NCI-H1105 (cell line): ENCODE measurements at places on chromosomes 7 and 10.

- no peak for DNase-seq
Observed at GRCh38 chr10:60288256-60288655, 101.4 kb downstream of the ANK3 start.

DNA sequence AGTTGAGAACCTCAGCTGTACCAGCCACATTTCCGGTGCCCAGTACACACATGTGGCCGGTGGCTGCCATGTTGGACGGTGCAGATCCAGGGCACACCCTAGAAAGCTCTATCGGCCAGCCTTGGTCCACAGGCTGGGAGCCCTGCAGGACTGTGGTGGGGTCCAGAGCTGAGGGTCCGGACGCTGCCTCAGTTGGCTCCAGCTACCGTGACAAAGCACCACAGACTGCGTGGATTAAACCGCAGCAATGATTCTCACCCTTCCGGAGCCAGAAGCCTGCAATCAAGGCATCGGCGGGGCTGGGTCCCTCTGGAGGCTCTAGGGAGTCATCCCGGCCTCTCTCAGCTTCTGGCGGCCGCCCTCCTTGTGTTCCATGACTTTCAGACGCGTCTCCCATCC is 50.1 kb downstream of the PDGFA start:
- DNase-seq = no peak

GRCh38 chr7:5541087-5541992 is 117.7 kb upstream of the TNRC18 start:
- no peak for DNase-seq

DNA sequence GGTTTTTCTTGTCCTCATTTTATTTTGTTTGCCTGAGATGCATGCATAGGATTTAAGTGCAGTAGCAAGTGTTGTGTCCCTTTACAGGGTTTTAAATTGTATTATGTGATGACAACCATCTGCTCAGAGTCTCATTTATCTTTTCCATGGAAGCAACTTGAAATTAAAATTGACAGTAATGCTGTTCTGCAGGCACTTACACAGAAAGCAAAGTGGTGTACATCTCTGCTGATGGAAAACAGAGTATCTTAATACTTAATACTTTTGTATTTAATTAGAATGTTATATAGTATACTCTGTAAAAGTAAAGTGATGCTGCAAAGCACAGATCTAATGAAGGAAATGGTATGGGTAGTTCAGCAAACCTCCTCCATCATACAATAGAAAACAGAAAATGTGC is 482.9 kb downstream of the POM121L12 start:
- DNase-seq = no peak

GRCh38 chr7:70415179-70415972 is 716.6 kb upstream of the GALNT17 start:
- DNase-seq = no peak

DNA sequence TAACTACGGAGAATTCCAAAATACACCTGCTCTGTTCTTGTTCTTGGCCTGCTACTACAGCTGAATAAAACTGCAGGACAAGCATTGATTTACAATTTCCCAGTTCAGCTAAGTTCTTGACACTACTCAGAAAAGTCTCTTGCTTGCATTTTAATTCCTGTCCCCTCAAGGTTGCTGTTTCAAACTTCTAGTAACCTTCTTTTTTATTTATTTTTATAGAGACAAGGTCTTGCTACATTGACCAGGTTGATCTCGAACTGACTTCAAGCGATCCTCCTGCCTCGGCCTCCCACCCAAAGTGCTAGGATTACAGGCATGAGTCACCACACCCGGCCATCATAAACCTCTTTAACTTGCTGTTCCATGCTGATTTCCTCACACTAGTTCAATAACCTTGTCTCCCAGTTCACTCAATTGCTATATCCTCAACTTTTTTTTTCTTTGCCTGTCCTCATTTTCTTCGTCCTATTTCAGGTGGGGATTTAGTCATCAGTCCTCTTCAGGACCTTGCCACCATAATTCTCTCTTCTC is 79.9 kb downstream of the ARHGAP21 start:
- DNase-seq = no peak

DNA sequence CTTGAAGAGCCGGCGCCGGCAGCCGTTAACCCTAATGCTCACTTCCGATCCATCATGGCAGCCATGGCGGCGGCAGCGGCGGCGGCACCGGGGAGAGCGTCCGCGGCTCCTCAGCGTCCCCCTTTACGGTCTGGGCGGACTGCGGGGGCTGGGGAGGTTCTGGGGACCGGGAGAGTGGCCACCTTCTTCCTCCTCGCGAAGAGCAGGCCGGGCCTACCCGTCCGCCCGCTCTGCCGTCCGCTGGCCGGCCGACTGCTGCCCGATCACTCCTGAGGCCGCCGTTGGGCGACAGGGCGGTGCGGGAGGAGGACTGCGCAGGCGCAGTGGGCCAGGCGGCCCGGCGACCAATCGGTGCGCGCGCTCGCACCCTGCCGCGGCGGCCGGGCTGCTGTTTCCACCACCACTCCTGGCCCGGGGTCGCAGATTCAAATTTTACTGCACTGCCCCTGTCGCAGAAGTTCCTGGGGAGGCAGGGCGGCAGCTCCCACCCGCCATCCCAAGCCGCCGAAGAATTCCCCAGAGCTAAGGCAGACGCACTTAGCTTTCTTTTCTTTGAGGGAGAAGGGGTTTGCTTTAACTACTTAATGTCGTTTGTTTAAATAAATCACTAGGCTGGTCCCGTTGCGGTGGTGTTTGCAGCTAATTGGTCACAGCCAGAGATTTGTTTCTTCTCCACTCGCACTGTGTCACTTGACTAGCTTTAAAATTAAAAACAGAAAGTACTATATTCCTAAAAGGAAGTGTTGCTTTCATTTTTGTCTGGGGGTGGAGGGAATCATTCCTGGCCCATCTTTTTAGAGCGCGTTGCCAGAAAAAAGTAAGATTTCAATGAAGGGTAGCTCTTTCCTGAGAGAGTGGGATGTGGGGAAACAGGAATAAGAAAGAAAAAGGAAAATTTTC is at the start of gene KIF5B:
Gene KIF5B, minus strand, starts transcription at position 290 of the 900 bp plus-strand sequence. CDS start 452 bp downstream, outside the sequence.
- peak; percentile 59 for DNase-seq

- DNase-seq = no peak
Observed at GRCh38 chr7:84800846-84801245, 386.0 kb downstream of the SEMA3D start.

DNA sequence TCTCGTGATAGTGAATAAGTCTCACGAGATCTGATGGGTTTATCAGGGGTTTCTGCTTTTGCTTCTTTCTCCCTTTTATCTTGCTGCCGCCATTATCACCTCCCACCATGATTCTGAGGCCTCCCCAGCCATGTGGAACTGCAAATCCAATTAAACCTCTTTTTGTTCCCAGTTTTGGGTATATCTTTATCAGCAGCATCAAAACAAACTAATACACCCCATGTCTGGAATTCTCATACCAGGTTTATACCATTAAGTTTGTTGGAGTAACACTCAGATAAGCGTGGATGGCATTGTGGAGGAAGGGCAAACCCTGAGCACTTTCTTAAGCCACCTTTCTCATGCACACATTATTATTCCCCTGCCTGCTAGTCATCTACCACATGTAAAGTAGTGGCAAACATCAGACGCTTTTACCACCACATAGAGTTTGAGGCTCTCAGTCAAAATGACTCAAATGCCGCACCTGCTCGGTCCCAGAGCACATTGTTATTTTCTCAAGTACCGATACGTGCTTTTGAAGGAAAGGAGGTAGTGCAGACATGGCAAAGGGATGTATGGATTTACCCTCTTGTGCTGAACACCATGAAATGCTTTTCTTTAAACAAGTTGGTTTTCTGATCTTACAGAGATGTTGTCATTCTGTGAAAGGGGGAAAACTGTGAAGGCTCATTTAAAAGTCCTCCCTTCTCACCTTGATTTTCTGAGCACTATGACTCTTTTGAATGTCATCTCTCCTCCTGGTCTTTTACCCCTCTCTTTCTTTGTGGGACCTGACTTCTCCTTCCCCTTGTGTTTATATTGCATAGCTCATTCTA is 429.7 kb downstream of the EXOC4 start:
- no peak for DNase-seq

GRCh38 chr7:101153969-101154692 is at the start of gene AP1S1:
AP1S1 (plus strand) TSS chr7:101154476; CDS start chr7:101154515, 39 bp downstream.
- DNase-seq = peak; percentile 98

GRCh38 chr7:148813890-148814289 is 70.2 kb downstream of the EZH2 start:
- no peak for DNase-seq

- no peak for DNase-seq
Observed at GRCh38 chr7:36078816-36079360, 74.2 kb upstream of the EEPD1 start.

DNA sequence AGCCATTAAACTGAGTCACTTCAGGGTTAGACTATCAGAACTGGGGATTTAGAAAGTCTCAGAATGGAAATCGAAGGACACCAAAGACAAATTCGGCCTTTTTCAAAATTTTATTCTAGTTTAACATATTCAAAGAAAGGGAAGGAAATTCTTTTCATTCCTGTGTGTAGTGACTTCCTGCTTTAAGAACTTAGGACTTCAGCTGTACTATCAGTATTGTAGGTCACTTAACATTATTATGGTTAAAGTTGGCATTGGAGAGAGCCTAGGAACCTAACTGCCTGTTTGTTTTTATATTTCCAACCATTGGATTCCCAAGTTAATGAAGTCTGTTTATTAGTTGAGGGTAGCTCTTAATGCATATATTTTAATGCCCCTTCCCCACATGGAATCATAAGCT is 63.7 kb downstream of the PTEN start:
- no peak for DNase-seq

GRCh38 chr7:84248267-84248666 is 53.7 kb upstream of the SEMA3A start:
- DNase-seq = no peak

GRCh38 chr10:103231047-103231551 is 14.6 kb upstream of the RPEL1 start:
- no peak for DNase-seq

DNA sequence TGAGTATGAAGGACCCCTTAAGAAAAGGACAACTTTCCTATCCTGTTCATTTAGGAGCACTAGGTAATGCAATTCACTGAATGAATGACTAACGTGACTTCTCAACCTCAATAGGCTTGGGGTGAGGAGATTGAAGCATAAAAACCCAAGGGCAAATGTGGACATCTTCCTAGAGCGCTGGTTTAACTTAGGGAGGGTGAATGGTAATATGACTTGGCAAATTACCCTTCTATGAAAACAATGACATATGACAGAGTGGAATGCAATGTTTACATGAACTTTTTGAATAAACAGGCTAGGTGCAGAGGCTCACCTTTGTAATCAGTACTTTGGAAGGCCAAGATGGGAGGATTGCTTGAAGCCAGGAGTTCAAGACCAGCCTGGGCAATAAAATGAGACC is 83.9 kb upstream of the ANK3 start:
- DNase-seq = no peak

DNA sequence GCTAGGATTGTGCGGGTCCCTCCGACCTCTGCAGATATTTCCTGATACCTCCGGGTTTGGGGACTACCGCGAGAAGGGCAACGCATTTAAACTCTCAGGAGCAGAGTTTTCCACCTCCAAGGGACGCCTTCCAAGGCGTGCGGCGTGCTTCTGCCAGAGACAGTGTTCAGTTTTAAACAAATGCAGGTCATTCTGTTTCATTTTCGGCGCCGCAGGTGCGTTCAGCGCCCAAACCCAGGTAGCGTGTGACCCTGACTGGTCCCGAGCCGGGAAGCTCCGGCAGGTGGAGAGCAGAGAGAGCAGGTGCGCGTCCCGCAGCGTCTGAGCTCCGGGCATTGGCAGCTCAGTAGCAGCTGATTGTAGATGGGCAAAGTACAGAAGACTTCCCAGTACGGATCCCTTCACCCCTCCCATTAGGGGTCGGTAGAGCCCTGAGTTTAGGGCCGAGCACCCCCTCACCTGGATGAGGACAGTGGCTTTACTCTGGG is 1.4 kb upstream of the CYP26A1 start:
- DNase-seq = no peak

DNA sequence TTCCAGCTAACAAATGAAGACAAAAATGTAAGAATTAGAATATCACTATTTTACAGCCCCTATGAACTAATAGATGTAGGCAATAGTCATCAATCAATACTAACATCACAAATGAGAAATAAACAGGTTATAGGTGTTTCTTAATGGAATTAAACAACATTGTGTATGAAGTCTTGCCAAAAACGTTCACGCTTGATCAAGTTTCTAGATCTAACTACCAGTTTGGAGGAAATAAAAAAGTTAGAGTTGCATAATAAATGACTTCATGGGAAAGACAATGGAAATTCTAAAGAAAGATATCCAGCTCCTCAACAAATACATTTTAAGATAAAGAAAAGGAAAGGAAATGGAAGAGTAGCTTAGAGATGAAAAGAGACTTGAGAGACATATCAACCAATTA is 19.7 kb downstream of the TAC1 start:
- no peak for DNase-seq

DNA sequence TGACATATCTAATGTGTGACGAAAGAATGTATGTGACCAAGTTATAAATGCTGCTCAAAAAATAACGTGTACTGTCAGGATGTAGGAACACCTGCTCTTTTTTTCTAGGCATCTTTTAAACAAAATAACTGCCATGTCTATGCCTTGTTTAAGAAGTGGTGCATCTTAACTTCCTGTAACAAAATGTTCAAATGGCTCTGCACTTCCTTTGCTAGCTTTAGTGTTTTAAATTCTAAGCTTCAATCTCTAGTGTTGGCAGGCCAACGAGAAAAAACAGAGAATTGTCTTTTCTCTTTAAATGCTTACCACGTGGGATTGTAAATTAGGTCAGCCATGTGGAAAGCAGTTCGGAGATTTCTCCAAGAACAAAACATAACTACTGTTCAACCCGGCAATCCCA is 14.6 kb upstream of the PDSS1 start:
- DNase-seq = no peak

GRCh38 chr10:131253931-131254858 is 57.3 kb downstream of the TCERG1L start:
- DNase-seq = no peak

DNA sequence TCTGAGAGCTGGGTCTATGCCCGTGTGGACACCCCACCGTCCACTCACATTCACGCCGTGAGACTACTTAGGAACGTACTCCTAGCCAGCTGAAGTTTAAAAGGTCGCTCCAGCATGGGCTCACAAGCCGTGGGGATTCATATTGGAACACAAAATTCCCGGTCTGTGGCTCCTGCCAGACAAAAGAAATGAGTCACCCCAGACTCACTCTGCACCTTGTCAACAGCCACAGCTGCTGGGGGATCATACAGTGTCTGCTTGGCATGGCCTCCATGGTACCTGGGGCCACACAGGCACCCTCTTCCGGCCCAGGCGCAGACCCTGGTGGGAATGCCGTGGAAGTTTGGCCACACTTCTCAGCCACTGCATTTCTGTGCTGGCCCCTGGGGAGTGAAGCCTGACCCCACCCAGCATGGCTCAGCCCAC is 228.4 kb downstream of the DNAJB6 start:
- no peak for DNase-seq

- no peak for DNase-seq
Observed at GRCh38 chr7:141045126-141045841, 28.6 kb upstream of the TMEM178B start.

GRCh38 chr10:19772972-19773371 is 43.3 kb upstream of the PLXDC2 start:
- DNase-seq = no peak
